NCI-H1417 treated with DMSO at 0.1 percent for 48 hours (cell line): ENCODE measurements at places on chromosomes 12 and 14.
A peak's percentile ranks its signal among the peaks of the same experiment; 100 is the strongest.

DNA sequence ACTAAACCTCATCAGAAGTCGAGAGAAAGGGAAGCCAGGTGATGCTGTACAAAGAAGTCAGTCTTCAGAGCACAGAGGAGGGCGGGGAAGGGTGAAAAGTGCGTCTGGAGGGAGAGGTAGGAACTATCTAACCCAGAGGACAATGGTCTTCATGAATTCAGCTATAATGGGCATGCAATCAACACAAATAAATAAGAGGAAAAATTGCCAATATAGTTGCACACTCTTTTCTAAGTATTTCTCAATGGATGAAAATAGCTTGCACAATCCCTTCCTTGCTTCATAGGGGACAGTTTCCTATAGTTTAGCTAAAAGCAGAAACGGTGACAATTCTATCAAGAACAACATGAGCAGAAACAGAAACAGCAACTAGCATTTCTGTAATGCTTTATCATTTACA, 931.2 kb downstream of the AACS start:
- no peak for DNase-seq

- DNase-seq: no peak
Observed at GRCh38 chr12:68119724-68120211, 39.8 kb downstream of the IFNG start.

DNA sequence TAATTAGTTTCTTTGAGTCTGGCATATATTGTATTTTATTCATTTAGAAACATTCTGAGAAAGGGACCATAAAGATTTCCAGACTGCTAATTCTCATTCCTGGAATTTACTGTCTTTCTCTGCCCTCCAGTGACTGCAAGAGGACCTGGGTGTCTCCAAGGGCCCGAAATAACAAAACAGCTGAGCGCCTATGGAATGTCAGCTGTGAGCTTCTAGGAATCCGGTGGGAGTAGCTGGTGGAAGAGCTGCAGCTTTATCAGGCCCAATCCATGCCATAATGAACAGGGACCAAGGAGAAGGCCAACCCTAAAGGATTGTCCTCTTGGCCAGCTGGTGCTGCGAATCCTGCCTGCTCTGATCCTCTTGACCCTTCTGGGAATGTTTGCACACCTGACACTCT, 31.9 kb downstream of the RDH12 start:
- DNase-seq: no peak

DNA sequence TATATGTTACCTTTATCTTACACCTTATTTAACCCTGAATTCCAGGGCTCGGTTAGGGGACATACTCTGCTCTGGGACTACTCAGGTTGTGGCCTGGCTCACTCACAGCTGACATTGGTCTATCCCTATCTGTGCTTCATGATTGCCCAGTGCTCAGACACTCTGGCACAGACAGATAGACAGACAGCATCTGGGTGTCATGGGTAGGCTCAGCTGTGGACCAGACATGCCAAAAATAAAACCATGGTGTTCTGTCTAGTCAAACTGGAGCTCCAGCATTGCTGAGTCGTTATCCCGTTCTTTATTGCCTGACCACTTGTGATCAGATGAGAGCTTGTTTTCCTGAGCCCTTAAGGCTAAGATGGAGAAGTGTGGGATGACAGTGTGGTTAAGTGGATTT, 29.0 kb downstream of the FBXW8 start:
- no peak for DNase-seq

- DNase-seq: no peak
Observed at GRCh38 chr14:68977180-68977717, 1.9 kb downstream of the ACTN1 start.

- DNase-seq: no peak
Observed at GRCh38 chr12:93537769-93538168, 34.7 kb upstream of the SOCS2 start.

DNA sequence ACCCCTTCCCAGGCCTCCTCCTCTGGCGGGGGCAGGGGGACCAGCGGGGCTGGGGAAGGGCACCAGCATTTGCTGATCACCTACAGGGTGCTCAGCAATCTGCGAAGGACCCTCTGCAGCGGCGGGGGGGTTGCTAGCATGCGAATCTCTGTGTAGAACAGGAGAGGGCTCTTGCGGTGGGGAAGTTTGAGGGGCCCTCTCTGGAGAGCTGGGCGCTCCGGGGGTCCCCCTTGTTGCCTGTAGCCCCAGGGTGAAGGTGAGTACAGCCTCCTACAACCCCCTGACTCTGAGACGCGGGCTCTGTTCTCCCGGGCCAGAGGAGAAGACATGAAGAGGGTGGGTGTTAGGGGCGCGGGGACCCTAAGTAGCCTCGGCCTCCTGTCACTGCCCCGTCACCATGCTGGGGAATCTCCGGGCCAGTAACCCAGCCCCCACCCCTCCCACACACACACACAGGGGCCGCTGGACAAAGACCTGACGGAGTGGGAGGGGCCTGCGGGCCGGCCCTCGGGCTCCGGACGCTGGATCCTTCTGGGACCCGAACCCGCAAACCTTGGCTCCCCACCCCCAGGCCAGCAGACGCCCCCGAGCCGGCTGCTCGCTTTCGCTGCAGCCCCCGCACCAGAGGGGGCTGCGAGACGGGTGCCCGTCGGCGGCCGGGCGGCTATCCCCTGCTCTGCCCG, 734 bp downstream of the FIGNL2 start:
- no peak for DNase-seq

- no peak for DNase-seq
Observed at GRCh38 chr12:49698619-49699545, 8.3 kb downstream of the FMNL3 start.

GRCh38 chr14:74601982-74602381, 10.1 kb downstream of the LTBP2 start:
- DNase-seq: no peak

DNA sequence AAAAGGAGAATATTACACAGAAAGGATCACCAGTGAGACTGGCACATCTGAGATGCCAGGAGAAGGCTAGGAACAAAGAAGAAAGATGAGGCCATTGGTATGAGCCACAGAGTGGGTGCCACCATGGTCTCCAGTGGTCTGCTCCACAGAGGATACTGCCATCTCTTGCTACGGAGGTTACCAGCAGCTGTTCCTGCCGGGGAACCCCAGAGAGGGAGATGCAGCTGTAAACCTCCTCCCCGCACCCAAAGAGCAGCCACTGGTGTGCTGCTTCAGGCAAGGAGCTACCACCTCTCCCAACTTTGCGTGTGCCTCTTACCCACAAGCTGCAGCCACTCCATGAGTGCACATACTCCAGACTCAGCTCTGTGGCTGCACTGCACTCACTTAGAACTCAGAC, 201.5 kb upstream of the RTL1 start:
- DNase-seq: no peak

DNA sequence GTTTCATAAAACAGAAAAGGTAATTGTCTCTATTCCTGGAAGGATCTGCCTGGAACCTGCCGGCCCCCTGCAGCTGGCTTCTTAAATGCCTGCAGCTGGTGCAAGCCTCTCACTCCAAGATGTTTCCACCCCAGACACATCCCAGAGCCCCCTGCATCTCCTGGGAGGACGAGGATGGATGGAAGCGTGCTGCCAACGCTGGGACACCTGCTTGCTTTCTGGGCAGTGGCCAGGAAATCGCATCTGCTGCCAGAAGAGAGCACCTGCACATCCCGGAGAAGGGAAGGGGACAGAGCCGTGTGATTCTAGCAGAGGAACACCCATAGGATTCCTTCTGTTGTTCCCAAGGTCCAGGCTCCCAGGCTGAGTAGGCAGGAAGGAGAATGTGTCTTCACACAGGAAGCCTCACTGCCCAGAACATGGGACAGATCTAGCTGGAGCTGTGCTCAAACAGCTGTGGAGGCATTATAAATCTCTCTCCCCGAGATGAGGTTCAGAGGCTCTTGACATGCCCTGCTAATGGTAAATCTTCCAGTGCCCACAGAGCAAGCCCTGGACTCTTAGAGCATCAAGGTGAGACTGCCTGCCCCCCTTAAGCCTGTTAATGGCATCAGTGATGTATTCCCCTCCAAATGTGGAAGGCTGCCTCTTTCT, 138.8 kb upstream of the MAP1LC3B2 start:
- DNase-seq: no peak

GRCh38 chr12:41055875-41056577, 132.1 kb upstream of the PDZRN4 start:
- no peak for DNase-seq

DNA sequence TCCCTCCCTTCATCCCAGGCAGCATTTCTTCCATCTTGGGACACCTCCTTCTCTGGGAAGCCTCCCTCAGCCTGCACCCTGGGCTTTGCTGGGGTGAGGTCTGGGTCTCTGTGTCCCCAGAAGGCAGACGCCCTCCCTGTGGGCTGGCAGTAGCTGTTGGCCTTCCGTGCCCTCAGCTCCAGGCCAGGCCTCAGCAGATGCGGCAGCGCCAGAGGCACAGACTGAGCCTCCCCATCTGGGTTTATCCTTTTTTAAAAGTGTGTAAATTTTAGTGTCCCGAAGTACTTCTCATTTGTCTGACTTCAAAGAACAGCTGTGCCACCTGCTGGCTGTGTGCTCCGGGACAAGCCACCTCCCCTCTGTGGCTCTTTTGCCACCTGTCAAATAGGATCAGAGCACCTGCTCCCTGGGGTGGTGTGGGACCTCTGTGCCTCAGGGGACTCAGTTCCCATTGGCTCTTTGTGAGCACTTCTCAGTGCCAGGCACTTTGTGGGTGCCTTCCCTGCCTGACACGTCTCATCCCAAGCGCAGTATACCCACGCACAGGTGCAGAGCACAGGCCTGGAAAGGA, 11.1 kb downstream of the EXOC3L4 start:
- no peak for DNase-seq

- DNase-seq: no peak
Observed at GRCh38 chr12:52314511-52314910, 6.7 kb downstream of the KRT83 start.

GRCh38 chr12:70487440-70487839, 121.3 kb downstream of the KCNMB4 start:
- no peak for DNase-seq

DNA sequence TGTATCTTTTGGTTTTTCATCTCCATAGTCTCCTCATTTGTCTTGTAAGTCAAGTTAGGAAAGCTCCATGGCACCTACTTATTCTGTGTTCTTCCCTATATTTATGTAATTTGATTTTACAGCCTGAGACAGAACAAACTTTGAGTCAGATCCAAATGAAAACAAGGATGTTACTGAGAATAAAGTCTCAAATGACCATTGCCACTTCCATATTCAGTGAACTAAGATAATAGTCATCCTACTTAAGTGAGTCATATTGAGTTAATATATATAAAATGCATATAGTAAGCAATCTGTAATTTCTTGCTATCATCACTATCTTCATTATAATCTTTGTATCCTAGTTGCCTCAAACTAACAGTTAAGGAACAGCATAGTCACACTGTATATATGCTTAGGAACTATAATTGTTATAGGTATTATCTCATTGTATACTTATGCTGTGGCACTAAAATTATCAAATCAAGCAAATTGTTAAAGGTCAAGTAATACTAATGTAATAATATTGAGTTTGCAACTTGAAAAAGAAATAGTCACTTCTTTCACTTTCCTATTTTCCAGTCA, 30.8 kb downstream of the TMTC3 start:
- no peak for DNase-seq

GRCh38 chr14:103697206-103697602, 18.0 kb downstream of the XRCC3 start:
- no peak for DNase-seq

DNA sequence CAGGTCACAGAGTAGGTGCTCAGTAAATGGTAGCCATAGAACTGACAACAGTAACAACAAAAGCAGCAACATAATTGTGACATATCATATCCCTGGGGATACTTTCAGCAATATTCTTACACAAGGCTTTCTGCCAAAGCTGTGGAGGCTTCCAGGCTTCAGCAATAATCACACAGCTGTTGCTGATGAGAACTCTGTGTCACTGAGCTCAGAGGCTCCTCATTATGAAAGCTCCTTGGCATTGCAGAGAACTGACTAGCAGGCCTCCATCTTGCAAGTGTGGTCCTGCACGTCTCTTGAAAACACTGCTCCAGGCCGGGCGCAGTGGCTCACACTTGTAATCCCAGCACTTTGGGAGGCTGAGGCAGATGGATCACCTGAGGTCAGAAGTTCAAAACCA, 97.3 kb upstream of the BTG1 start:
- DNase-seq: no peak

DNA sequence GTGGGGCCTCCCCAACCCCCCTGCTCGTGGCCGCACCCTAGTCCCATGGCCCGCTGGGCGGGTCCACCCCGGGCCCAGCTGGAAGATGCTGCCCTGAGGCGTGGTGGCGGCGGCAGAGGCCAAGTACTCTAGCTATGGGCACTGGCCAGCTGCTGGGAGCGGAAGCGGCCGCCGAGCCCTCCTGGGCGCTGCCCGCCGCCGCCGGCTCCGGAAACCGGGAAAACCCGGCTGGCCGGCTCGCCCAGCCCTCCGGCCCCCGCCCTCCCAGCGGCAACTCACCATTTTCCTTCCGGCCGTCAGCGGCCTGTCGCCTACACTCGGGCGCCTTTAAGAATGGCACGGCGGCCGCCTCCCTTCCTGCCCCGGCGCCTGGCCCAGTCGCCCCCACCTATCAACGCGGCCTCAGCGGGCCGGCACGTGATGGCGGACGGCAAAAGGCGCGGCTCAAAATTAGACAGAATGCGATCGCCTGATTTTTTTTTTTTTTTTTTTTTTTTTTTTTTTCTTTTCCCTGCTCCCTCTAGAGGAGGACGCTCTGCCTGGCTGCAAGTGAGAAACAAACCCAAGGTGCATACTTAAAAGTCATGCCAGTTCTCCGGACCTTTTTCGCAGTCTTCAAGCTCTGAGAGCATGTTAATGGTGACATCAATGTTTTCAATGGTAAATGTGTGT, at the start of gene GMFB:
GMFB (minus strand) TSS at position 335 of the 672 bp plus-strand sequence; CDS start at position 282, 53 bp downstream.
- DNase-seq: peak; percentile 84

DNA sequence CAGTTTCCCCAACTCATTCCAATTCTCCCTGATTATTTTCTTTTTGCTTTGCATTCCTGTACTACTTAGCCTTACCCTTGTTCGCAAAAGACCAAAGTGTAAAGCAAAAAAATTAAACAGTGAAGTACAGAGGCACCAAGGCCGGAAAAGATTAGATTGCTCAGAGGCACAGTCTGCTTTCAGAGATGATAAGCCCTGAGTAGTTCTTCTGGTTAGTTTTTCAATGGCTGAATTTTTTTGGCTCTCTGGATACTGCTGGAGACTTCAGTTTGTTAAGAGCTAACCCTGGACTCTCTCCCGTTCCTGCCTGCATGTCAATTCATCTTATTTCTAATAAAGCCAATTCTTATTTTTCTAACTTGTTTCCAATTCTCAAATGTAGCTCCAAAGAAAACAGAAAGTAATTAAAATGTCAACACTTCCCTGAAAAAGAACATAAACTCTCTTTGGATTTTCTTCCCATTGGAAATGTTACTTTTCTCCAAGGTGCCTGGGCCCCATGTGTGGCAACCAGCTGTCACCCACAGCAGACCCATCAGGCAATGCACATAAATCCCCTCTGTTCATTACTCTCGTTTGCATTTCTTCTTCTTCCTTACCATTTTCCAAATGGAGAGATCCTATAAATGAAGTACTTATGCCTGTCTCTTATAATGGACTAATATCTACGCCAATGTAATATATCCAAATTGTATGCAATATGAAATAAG, 142.8 kb downstream of the BTG1 start:
- no peak for DNase-seq

GRCh38 chr14:66641861-66642635, 134.1 kb downstream of the GPHN start:
- no peak for DNase-seq

DNA sequence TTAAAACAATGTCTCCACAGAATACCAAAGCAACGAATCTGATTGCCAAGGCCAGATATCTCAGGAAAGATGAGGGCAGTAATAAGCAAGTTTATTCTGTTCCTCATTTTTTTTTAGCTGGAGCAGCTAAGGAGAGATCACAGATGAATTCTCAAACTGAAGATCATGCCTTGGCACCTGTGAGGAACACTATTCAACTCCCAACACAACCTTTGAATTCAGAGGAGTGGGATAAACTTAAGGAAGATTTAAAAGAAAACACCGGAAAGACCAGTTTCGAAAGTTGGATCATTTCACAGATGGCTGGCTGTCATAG, 994 bp downstream of the PRORP start:
- no peak for DNase-seq
